Keratinocyte (primary cell): ENCODE measurements at places on chromosomes 5 and 9.
A peak's percentile ranks its signal among the peaks of the same experiment; 100 is the strongest.

- no peak for DNase-seq
Measured at GRCh38 chr5:17796757-17797396, 162.6 kb downstream of the TAF11L14 start.

- DNase-seq, result no peak
Measured at GRCh38 chr5:8997542-8998070, 548.3 kb downstream of the SEMA5A start.

DNA sequence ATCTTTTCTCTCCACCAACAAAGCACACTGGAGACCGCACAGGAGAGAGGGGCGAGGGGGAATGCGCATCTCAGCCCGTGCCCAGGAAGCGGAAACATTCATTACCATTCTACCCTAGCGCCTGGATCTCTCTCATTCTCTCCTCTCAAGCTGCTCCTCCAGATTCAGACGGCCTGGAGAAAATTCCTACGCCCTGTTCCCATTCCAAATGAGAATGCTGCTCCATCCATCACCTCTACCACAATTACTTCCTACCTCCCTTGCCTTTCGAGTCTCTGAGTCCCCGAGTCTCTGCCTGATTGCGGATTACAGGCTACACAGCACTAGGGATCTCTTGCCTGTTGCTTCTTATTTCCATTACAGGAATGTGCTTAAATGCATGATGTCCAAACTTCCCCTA is 6.7 kb downstream of the DDX31 start:
- no peak for DNase-seq

DNA sequence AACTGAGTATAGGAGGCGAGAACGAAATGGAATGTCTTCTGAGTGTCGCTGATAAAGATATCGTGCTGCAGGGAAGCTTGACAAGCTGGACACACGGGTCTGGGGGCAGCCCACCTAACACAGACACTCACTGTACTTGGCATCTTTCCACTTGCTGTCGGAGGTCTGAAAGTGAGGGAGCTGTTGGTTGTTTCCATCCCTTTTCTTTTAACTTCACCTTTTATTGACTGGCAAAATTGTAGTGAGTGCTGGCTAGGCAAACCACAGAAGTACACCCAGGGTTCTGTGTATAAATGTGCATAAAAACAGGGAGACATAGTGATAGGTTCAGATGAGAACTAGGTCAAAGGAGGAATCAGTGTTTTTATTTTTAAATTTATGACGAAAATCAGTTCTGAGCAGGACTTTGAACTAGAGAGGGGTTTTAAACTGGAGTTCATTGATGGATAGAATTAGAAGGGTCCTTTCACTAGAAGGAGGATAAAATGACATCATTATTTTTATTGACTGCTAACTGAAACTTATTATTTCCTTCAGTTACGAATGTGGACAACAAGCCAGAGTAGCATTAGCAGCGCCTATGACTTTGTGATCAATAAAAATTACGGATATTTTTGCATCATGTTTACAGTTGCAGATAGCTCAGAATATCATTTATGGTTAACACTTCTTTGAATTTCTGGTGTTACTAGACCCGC is 817 bp downstream of the GAPVD1 start:
- no peak for DNase-seq

- DNase-seq, result no peak
Measured at GRCh38 chr5:179452356-179453230, 97.8 kb upstream of the RUFY1 start.

DNA sequence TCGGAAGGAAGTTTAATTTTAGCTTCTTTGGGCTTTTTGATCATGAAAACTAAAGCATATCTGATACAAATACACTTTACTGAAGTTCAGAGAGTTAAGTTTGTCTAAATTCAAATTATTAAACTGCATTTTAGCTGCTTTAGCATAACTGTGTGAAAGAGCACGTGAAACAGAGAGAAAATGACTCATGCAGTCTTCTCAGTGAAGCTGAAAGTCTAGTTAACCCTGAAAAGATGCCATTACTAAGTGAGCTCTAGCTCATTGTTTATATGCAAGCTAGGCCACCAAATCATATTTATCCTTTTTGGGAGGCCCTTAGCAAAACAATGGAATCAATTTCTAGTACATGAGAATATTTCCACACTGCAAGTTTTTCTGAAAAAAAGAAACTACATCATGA is 27.6 kb downstream of the TPD52L3 start:
- DNase-seq, result no peak

DNA sequence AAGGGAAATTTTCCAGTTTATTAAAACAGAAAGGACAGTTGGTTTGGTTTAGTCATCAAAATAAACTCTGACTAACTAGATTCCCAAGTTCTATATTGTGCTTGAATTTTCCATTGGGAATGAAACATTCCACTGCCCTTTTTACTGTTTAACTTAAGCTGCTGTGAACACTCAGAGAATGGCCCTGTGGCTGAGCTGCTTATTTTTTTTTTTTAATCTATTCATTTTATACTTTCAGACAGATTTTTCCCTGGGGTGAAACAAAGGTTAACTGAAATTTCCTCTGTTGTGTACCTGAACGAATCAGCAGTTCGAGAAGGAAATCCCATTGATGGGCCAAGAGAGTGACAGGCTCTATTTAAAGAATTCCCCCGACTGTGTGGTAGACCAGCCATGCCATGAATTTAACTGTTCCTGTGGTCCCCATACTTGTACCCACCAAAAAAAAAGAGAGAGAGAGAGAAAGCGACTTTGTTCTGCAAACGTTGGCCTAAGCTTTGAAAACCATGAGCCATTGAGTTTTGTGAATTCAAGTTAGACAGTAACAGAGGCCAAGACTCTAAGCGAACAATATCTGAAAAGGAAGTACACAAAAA is 138.7 kb upstream of the GRHPR start:
- no peak for DNase-seq

DNA sequence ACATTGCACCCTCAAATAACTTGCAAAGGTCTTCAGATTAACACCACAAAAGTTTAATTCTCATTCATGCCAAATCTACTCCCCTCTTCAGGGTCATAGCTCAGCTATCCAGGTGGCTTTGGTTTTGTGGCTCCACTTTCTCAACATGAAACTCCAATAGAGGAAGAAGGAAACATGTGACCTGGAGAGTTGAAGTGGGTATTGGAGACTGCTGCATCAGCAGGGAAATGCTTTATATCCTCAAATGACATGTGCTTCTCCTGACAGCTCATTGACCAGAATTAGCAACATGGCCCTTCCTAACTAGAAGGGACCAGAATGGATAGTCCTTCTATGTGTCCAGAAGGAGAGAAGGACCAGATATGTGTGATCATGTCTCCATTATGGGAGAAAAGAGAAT is 73.6 kb downstream of the TLR4 start:
- DNase-seq, result no peak

- DNase-seq, result no peak
Measured at GRCh38 chr9:27329291-27329690, 32.3 kb upstream of the EQTN start.

DNA sequence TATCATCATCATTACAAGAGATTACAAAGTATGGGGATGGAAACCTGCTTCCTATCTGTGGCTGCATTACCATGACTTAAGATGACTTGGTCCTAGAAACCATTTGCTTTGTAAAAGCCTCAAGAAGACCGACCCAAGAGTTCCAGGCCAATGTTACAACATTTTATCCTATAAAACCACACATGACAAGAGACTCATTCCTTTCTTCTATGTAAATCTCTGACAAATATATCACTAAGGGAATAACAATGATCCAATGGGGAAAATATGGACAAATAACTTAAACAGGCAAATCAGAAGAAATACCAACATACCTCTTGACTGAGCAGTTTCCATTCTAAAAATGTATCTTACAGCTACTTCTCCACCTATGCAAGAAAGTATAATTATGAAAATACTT is 44.3 kb upstream of the VPS13A start:
- DNase-seq, result no peak

- DNase-seq, result no peak
Measured at GRCh38 chr9:82273121-82273520, 284.5 kb downstream of the SPATA31D1 start.

- DNase-seq, result peak; percentile 21
Measured at GRCh38 chr5:36696059-36696673, 89.8 kb downstream of the SLC1A3 start.

- DNase-seq, result no peak
Measured at GRCh38 chr5:61817472-61818326, 485.6 kb downstream of the ZSWIM6 start.

GRCh38 chr5:124089578-124089977 is 577.6 kb downstream of the CSNK1G3 start:
- no peak for DNase-seq

DNA sequence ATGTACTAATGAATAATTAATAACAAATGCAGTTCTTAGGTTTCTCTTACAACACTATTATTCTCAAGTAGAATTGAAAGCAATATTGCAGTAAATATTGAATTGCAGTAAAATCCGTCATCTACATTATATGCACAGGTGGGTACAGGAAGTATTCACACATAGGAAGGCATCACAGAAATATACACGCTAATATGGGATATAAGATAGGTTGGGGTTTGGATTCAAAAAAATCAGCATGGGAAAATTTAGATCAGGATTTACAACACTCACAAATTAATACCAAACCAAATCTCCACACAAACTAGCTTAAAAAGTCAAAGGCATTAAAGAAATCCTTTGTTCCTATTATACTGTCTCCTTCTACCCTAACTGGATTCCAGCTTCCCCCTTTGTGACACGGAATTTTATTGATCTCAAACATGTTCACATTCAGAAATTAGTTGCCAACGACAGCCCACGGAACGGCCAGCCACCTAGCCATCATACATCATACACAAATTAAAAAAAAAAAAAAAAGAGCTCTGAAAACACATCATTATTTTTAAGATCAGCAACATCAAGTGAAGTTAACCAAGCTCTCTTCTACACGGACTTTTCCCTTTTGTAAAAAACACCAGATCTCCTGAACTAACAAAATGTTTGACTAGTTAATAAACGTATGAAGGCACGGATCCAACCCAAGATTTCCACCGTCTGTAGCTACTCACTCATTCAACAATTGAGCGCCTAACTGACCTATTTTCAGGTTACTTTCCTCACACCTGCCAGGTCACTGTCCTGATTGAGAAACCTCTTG is 2.2 kb downstream of the NR6A1 start:
- no peak for DNase-seq

DNA sequence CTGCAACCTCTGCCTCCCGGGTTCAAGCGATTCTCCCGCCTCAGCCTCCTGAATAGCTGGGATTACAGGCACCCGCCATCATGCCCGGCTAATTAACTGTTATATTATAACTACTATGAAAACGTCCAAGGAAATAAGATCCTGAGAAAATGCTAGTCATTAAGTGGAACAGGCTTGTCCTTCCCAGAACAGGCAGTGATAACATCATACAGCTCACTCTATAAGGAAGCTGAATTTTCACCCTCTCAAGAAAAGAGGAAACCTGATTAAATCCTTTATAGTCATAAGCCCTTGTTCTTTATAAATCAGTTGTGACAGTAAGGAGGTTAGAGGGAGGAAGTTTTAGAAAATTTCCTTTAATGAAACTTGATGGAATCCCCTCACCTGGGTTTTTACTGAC is 163.9 kb upstream of the CLINT1 start:
- no peak for DNase-seq

DNA sequence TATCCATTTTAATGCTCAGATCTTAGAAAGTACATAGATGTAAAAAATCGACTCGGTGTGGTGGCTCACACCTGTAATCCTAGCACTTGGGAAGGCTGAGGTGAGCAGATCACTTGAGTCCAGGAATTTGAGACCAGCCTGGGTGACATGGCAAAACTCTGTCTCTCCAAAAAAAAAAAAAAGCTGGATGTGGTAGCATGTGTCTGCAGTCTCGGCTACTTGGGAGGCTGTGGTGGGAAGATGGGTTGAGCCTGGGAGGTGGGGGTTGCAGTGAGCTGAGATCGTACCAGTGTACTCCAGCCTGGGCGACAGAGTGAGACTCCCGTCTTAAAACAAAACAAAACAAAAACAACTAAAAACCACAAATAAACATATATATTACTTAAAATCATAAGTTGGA is 61.4 kb downstream of the RASA1 start:
- no peak for DNase-seq

DNA sequence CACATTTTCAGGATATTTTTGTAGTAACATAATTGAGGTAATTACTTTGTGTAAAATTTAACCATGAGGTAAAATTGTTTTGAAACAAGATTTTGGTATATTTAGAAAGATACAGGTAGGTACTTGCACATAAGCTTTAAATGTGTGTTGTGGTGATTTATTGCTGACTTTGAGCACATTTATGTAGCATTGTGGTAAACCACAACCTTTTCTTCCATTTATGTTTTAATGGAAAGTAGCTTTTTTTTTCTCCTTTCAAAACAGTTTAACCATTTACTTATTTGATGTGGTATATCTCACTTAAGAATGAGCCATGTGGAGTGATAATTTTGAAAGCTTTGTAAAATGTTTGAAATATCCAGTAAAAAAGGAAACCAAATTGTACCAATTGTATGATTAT is 35.6 kb downstream of the FCHO2 start:
- no peak for DNase-seq

- DNase-seq, result no peak
Measured at GRCh38 chr9:136193127-136193890, 11.6 kb downstream of the LHX3 start.

DNA sequence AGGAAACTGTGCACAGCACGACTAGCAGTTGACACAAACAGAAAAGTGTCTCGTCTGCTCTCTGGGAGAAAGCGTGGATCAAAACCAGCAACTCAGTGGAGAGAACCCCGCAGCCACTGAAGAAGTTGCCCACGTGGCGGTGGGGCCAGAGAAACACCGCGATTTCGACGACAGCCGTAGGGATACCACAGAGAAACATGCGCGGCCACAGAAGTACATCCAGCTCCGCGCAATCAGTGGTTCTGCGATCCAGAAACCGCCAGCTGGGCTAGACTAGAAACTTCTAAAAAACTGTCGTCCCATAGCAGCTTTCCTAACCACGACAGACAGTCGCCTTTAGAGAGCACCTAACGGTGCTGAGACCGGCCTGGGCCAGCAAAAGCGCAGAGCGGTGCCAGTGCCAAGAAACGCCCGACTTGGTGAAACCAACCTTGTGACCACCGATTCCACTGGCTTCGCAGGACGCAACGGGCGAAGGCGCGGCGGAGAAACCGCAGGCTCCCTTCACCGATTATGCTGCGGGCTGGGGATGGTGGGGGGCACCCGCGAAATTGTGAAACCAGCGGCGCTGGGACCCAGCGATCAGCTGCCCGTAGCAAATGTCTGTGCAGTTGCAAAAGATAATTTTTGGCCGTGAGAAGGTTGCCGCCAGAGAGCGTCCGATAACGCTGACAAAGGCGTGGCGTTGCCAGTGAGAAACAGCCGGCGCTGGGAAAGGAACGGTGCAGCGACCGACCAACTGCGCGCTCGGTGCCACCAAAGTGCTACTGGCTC is 2.7 kb upstream of the ANXA2R start:
- DNase-seq, result no peak

DNA sequence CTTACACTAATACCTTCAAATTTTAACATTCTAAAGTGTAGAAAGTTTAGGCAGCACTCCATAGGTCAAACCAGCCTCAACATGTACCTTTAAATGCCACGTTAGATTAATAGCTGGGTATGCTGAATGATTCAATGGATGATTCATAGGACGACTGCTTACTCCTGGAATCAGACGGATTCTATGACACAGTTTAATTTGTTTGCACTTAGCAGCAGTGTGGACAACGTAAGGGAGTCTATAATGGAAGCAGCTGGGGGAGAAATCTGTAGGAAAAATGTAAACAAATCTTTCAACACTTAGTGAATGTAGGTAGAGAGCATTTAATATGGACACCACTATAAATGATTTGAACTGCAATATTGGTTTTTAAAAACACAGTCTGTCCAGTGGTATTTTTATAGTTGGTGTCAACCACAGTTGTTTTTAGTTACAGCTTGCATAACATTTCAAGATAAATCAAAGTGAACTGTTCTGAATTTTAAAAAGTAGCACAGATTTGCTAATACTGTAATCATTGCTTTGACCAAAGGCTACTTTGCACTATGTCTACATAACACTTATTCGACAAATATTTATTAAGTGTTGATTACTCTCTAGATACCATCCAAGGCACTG is 701.5 kb upstream of the MEF2C start:
- DNase-seq, result peak; percentile 76
